ENCODE measurements at places on chromosomes 12 and 14.

- no peak for DNase-seq
Measured at GRCh38 chr12:15756822-15757221, 32.4 kb downstream of the EPS8 start.

DNA sequence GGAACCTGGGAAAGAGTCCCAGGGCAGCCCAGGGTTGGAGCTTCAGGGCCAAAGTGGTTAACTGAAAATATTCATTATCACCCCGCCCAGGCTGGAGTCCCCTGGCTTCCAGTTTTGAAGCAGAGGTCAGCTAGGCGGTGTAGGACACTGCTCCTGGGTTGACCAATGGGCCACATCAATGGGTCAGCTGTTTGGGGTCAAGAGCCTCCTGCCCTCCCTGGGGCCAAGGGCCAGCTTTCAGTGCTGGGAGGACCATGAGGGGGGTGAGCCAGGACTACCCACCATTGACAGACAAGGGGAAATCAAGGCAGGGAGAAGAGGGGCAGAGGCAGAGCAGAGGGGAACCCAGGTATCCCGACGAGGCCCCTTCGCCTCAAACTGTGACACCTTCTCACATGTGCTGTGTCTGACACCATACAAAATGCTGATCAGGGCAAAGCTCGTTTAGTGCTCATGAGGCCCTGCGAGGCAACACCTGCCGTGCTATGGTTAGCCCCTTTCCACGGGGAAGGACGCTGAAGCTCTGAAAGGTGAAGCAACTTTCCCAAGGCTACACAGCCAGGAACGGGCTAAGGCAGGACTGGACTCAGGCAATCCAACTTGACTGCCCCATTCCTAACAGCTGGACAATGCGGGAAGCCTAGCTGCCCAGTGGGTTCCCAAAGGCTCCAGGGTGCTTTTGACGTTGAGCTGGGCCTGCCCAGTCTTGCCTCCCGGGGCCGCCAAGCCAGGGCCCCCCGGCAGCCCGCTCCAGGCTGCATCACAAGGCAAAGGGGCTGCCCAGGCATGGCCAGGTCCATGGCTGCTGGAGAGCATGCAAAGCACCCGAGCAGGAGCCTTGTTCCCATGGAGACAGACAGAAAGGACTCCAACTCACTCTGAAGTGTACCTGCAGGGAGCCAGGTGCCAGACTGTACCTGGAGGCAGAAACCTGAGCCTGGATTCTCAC lies 2.0 kb downstream of the SYNE3 start:
- peak; percentile 84 for DNase-seq

GRCh38 chr12:4118017-4118510 lies 155.5 kb upstream of the CCND2 start:
- DNase-seq = no peak

DNA sequence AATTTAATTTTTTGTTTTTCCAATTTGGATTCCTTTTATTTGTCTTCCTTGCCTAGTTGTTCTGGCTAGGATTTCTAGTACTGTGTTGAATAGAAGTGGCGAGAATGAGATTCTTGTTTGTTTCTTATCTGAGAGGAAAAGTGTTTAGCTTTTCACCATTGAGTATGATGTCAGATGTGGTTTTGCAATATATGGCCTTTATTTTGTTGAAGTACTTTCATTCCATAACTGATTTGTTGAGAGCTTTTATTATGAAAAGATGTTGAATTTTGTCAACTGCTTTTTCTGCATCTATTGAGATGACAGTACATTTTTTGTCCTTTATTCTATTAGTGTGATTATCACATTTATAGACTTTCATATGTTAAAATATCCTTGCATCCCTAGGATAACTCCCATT lies 462.0 kb downstream of the CCDC91 start:
- DNase-seq = no peak

DNA sequence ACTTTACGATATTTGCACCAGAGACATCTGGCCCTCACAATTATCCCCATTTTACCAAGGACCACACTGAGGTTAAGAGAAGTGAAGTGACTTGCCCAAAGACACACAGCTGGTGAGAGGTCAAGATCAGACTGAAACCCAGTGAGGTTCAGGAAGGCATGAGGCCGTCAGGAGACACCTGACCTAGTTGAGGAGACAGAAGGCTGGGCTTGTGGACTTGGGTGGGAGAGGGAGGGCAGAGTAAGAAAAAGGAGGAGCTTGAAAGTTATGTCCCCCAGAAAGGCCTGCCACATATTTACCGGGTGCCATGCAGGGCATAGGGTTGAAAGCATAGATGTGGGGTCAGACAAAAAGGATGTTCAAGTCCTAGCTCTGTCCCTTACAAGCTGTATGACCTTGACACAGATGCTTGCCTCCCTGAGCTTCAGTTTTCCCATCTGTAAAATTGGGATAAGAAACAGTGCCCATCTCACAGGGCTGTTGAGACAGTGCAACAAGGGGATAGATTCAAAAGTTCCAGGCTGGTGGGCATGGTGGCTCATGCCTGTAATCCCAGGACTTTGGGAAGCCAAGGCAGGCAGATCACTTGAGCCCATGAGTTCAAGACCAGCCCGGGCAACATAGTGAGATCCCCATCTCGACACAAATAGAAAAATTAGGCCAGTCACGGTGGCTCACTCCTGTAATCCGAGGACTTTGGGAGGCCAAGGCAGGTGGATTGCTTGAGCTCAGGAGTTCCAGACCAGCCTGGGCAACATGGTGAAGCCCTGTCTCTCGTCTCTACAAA lies 6.4 kb downstream of the SELPLG start:
- no peak for DNase-seq

DNA sequence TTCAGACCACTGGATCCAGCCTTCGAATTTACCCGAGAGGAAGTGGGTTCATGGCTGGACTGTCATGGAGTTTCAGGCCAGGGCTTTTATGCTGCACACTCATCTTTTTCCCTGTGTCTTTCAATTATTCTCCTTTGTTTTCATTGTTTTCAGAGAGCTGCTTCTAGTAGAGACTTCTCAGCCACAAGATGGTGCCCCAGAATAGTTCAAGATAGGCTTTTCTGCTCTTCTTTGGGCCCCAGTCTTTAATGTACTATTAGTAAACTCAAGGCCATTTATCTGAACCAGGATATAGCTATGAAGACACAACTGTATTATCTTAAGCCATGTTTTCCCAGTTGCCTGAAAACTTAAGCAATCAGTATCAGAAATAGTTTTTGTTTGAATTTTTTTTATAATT lies 30.4 kb upstream of the PSMA6 start:
- no peak for DNase-seq

GRCh38 chr12:3557791-3558620 lies 67.0 kb downstream of the PRMT8 start:
- no peak for DNase-seq

DNA sequence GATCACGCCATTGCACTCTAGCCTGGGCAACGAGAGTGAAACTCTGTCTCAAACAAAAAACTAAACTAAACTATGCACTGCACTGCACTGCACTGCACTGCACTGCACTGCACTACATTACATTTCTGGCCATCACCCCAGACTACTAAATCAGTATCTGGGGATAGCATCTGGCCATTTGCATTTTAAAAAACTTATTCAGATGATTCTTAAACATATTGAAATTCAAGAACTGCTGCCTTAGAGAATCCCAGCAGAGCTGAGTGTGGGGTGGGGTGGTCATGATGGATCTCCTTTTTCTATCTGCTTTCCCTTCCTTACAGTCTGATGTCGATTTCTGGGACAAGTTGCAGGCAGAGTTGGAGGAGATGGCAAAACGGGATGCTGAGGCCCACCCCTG lies 13.6 kb downstream of the PEX5 start:
- DNase-seq = no peak

DNA sequence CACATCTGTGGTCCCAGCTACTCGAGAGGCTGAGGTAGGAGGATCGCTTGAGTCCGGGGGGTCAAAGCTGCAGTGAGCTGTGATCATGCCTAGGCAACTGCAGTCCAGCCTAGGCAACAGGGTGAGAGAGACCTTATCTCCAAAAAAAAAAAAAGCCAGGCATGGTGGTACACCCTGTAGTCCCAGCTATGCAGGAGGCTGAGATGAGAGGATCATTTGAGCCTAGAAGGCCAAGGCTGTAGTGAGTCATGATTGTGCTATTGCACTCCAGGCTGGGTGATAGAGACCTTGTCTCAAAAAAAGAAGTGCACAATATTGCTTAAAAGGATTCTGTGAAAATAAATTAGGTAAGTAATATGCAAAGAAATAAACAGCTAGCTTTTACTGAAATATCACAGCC lies 17.0 kb downstream of the NAA25 start:
- no peak for DNase-seq

DNA sequence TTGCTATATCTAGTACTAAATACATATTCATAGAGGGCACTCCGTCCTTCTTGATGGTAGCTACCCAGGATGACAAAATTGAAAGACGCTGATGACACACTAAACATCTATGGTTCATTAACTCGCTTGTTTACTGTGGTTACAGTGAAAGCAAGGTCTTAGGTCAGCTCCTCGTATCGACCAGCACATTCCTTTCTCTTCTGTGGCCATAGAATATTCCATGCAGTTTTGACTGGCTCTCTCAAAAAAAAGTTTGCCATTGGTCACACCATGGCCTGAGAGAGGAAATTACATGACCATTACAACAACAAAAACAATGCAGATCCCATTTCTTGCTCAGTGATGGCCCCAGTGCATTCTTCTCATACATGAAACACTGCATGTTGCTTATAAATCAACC lies 411.4 kb upstream of the SOX5 start:
- DNase-seq = no peak

- no peak for DNase-seq
Measured at GRCh38 chr14:53441789-53442188, 288.7 kb upstream of the DDHD1 start.

DNA sequence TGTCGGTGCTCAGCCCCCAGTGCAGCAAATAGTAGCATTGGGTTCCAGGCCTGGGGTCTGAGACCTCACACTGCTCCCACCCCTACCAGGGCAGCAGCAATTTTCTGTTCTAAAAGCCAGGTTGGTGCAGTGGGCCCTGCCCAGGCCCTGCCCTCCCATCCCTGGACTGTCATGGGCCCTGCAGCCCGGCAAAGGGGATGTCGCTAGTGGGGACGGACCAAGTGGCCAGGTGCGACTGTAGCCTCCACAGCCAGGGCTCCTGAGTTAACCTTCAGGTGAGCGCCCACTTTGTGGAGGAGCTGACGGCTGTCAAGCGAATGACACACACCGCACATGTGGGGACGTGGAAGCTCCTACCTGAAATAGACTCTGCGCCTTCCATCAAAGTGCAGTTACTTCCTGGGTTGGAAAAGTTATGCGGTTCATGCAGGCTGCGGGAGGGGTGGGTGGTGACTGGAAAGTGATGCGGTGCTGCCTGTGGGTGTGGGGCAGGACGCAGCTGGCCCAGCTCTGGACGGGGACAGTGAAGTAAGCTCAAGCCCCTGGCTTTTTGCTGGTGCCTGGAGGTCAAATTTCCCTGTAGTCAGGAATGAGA lies 1.5 kb downstream of the INF2 start:
- no peak for DNase-seq

DNA sequence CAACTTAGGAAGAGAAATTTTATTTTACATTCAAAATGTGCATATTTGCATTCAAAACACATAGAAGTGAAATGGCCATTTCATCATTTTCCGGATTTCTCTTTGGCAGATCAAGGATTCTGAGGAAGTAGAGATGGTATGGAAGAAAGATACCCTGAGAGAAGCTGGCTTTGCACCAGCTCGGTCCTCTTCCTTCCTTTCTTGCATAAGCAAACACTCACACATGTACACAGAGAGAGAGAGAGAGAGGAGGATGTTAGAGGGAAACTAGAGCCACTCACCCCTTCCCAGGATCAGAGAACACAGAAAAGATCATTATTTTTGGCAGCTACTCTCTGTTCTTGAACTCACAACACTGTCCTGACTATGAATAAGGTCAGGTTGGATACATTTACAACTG lies 15.6 kb upstream of the PLEKHD1 start:
- no peak for DNase-seq

GRCh38 chr12:4116251-4117111 lies 157.1 kb upstream of the CCND2 start:
- no peak for DNase-seq

GRCh38 chr14:101820283-101820798 lies 58.8 kb downstream of the PPP2R5C start:
- DNase-seq = no peak

GRCh38 chr12:104687823-104688573 lies 231.2 kb downstream of the CHST11 start:
- DNase-seq = no peak

- peak; percentile 46 for DNase-seq
Measured at GRCh38 chr12:63103494-63104131, 47.4 kb downstream of the AVPR1A start.

DNA sequence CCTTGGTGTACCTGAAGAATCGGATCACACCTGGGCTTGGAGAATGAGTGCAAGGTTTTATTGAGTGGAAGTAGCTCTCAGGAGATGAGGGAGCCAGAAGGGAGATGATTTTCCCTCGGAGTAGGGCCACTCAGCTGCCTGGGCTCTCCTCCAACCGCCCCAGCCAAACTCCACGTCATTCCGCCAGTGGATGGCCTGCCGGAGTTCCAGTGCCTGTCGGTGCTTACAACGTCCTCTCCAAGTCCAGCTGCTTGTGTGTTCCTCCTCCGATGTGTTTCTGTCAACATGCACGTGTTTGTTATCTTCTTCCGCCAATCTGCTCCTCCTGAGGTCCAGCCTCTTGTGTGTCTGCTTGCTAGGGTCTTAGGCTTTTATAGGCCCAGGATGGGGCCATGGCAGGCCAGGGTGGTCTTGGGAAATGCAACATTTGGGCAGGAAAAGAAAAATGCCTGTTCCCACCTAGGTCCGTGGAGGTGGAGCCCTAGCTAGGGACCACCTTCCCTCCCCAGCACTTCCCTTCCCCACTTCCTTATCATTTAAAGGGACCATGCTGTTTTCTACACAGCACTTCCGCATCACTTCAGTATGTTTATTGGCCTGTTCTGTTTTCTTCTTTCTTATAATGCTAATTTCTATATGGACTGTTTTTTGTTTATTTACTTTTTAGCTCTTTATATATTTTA lies 343.2 kb downstream of the PDZRN4 start:
- no peak for DNase-seq

- DNase-seq = no peak
Measured at GRCh38 chr14:53491256-53491883, 338.2 kb upstream of the DDHD1 start.

GRCh38 chr12:52607314-52607713 lies 6.1 kb upstream of the KRT72 start:
- no peak for DNase-seq

DNA sequence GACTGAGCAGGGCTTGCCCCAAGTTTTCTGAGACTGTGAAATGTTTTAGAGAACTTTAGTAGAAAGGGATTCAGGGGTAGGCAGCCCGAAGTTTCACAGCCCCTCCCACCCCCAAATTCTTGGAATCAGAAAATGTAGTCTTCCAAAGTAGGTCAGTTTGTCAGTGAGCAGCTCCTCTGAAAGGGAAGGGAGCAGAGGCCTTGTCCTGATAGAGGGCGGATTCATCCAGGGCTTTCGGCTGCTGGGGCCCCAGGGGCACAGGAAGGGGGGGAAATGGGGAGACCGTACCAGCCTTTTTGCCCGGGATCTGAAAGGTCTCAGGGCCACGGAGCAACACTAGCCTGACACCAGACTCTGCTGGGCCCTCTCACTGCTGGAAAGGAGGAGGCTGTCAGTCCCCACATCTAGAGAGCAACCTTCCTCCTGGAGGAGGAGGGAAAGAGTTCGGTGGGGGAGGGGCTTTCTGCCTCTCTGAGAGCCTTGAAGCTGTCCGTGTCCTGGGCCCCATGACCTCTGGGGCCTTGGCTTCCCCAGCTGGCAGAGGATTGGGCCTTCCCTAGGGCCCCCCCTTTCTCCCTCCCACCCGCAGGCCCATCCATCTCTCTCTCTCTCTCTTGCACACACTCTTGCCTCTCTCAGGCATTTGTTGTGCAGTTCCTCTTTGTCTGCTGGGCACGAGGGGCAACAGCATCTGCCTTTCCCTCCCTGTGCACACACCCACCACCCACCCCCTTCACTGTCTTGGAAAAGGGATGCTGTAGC lies at the start of gene IKZF4:
TSS of gene IKZF4 (plus strand) at position 621 of the 762 bp plus-strand sequence. CDS start 451 bp downstream, outside the sequence.
- DNase-seq = peak; percentile 69
